PC-3 (cell line): ENCODE measurements at places on chromosomes 1 and 21. TPM values are rescaled to one million over a fixed set of nuclear protein-coding genes. Genes with fewer than 3 reads are reported as not detected.

The LEFTY1 gene
- total RNA-seq = not detected in 2 replicates

The RNU1-3 gene
- total RNA-seq = under 0.01 TPM in 2 replicates

The SYPL2 gene
- total RNA-seq = not detected in 2 replicates

The NR1I3 gene
- total RNA-seq = not detected in 2 replicates

The TAL1 gene
- total RNA-seq = not detected in 2 replicates

The B3GALT5 gene
- total RNA-seq = 0.58 and 1.5 TPM in 2 replicates

The SPOCD1 gene
- 4.1 and 5.4 TPM in 2 replicates for total RNA-seq

The ST6GALNAC5 gene
- 0.36 and 1.2 TPM in 2 replicates for total RNA-seq
